ENCODE measurements at places on chromosomes 3 and 15. TPM values are rescaled to one million over a fixed set of nuclear protein-coding genes. Genes with fewer than 3 reads are reported as not detected.

The MST1R gene
- 0.30 TPM for polyA plus RNA-seq

The MAP1A gene
- polyA plus RNA-seq: 2.7 TPM

The ANKRD34C gene
- 0.11 TPM for polyA plus RNA-seq

The ELL3 gene
- polyA plus RNA-seq: 2.7 TPM

The ACTR8 gene
- polyA plus RNA-seq: 20.4 TPM

The ACAP2 gene
- polyA plus RNA-seq: 4.6 TPM

The SYNPR gene
- not detected for polyA plus RNA-seq

The SERPINI2 gene
- not detected for polyA plus RNA-seq

The MORC1 gene
- not detected for polyA plus RNA-seq

DNA sequence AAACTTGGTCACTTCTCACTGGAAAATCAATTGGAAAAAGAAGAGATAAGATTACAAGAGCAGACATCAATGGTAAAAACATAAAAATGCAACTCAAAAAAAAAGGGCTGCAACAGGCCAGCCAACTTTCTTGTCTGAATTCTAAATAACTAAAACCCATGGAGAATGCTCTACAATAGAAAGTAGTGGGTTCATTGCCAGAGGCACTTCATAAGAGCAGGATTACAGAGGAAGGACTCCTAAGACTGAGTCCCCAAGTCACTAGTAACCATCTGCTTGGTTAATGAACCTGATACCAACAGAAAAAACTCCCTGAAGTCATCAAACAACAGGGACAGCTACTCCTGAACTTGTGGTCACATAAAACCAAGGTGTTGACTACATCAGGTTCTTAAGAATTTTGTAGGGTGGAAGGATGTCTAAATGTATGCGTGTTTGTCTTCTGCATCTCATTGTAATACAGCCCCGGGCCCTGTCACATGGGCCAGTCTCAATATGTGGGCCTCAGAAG is 148.6 kb downstream of the IMPG2 start:
- no peak for DNase-seq

DNA sequence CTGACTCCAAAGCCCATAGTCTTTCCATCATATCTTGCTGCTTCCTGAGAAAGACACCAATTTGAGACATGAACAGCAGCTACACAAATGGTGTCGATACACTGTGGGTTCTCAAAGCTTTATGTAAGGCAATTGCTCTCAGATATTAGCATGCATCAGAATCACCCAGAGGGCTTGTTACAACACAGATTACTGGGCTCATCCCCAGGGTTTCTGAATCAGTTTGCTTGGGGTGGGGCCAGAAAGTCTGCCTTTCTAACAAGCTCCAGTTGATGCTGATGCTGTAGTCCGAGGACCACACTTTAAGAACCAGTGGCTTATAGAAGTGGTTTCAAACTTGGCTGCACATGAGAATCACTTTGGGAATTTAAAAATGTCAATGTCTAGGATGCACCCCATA is 86.5 kb downstream of the SEMA6D start:
- DNase-seq: no peak

- DNase-seq: no peak
These were observed 16.5 kb downstream of the LRIG1 start for GRCh38 chr3:66484106-66484844.

GRCh38 chr3:195892105-195893043 is 16.0 kb downstream of the TNK2 start:
- peak; percentile 91 for DNase-seq

GRCh38 chr3:15808679-15809310 is 11.0 kb upstream of the ANKRD28 start:
- DNase-seq: no peak

DNA sequence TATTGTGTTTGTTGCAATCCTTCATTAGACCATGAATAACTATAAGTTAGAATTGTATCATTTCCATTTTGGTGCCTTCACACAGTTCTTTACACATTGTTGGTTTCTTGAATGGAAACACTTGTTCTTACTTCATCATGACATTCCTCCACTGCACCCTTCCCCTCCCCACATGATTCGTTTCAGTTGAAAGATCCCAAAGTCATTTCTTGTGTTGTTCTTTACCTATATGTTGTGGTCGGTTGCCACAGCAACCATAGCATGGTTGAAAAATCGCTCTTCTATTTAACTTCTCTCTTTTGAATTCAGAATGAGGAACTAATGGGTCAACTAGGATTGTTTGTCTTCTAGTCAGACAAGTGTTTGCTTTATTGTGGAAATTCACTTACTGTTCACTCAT is 103.3 kb downstream of the IL1RAP start:
- DNase-seq: no peak

- DNase-seq: no peak
These were observed 358.4 kb upstream of the NR2F2 start for GRCh38 chr15:95972041-95972553.

GRCh38 chr3:46127503-46127902 is 80.6 kb downstream of the CCR1 start:
- no peak for DNase-seq

GRCh38 chr3:128256131-128256530 is 102.8 kb downstream of the EEFSEC start:
- DNase-seq: no peak

DNA sequence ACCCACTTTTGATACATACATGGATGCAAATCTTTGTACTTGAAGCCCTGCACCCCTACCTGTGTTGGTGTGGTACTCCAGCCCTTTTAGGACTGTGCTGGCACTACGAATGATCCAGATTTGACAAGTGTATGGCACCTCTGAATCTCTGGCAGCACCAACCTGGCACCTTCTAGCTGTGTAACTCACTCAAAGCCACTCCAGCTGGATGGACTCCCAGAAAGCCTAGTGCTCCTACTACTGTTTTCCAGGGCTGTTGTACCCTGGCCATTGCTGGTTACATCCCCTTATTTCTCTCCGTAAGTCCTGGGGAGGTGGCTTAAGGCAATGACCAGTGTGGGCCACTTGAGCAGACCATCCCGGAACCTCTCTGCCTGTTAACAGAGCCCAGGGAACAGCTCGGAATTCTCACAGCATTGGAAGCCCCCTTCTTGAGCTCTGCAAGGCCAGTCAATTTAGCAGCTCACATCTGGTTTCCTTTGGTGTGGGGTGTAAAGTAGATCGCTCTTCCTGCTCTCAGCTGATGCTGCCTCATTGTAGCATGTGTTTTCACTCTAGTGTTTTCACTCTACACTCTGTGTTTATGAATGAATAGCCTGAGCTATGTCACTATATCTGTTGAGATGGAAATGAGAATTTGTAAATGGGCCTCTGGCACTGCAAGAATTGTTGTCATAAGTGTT is 12.2 kb downstream of the CALML4 start:
- no peak for DNase-seq

GRCh38 chr15:31403606-31404005 is 77.0 kb downstream of the KLF13 start:
- DNase-seq: no peak

GRCh38 chr15:70526221-70526973 is 237.0 kb downstream of the UACA start:
- DNase-seq: no peak

DNA sequence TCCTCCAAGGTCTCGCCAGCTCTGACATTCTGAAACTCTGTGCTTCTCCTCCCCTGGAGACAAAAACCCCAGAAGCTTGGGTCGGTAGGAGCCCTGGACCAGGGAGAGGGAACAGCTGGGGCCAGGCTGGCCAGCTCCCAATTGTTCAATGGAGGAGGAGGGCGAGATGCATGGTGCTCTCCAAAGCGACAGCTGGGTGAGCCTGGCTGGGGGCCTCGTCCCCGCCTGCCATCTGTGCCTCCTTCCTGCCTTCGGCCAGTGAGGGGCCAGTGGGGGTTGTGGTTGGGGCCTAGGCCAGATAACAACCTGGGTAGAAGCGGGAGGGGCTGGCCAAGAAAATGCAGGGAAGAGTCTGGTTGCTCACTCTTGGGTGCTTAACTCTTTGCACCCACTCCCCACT is 79.4 kb downstream of the CORO2B start:
- DNase-seq: no peak

- no peak for DNase-seq
These were observed 116.2 kb upstream of the LRRFIP2 start for GRCh38 chr3:37290551-37290950.

DNA sequence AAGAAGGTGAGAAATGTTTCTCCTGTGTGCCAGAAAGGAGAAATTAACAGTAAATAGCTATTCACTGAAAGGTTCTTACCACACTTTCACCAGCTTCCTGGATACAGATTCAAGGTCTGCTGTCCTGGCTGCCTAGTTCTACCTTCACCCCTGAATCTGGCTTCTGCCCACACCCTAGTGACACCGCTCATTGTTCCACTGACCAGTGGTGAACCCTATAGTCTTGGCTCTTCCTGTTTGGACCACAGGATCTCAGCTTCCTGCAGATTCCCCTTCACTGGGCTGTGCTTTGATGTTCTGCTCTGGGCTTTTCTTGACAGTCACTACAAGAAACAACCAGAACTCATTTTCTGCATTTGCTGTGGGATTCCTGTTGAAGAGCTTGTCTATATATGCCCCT is 250.0 kb downstream of the XXYLT1 start:
- no peak for DNase-seq

GRCh38 chr15:57866149-57866736 is 159.7 kb downstream of the POLR2M start:
- peak; percentile 68 for DNase-seq

GRCh38 chr3:183697610-183698317 is at the start of gene YEATS2:
TSS of gene YEATS2 (plus strand) at chr3:183697797. CDS start at chr3:183715163, 17,366 bp downstream.
- peak; percentile 87 for DNase-seq

DNA sequence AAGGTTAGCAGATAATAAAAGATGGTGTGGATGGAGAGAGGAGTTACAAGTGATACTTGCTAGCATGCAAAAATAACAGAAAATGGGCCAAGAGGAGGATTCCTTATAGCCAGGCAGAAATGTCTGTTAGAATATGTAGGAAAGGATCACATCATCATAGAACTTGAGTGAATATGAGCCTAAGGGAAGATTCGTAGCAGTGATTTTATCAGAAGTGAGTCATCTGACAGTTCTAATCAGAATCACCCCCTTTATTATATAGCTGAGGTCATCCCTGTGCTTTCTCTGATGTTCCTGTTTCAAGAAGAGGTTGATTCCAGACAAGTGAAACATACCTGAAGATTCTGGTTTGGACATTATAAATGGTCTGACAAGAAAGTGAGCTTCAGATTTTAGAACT is 22.9 kb downstream of the EXOG start:
- DNase-seq: no peak

DNA sequence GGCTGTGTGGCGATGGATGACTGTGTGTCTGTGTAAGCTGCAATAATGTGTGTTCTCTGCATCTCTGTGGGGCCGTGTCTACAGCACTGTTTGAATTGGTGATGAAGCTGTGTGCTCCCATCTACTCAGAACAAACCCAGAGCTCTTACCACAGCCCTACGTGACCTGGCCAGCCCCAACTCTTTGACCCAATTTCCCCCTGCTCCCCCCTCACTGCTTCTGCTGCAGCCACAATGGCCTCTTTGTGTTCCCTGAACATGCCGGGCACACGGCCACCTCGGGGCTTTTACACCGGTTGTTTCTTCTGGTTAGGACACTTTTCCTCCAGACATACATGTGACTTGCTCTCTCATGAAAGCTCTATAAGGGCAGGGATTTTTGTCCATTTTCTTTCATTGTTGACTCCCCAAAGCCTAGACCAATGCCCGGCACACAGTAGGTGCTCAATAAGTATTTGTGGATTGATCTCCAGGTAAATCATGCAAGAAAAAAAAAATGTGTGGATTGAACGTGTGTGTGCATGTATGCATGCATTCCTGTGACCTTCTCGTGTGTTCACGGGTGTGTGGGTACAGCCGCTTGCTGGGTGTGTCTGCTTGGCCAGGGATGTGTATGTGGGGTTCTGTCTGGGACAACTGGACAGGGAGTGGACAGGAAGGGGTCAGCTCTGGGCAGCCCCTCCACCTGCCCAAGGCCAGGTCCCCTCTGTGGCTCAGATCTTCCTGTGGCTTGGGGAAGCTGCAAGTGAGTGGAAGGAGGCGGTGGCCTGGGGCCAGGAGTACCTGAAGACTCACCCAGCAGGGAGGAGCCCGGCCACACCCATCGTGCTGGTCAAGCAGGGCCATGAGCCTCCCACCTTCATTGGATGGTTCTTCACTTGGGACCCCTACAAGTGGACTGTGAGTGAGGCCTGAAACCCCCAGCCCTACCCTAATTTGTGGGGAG is 14.8 kb downstream of the VILL start:
- DNase-seq: peak; percentile 85

GRCh38 chr3:60333710-60334109 is 917.5 kb downstream of the FHIT start:
- no peak for DNase-seq

DNA sequence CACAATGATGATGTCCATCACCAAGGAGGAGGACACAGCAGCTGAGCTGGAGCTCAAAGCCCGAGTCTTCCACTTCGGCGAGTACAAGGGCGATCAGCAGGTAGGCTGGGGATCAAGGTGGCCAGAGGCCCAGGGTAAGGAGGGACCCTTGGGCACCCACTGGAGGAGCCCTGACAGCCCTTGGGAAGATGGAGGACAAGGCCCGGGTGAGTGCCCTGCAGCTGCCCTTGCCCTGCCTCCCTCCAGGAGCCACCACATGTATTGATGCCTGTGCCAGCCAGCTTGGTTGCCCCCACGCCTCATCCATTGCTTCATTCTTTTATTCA is 38.4 kb downstream of the CFAP100 start:
- peak; percentile 54 for DNase-seq

DNA sequence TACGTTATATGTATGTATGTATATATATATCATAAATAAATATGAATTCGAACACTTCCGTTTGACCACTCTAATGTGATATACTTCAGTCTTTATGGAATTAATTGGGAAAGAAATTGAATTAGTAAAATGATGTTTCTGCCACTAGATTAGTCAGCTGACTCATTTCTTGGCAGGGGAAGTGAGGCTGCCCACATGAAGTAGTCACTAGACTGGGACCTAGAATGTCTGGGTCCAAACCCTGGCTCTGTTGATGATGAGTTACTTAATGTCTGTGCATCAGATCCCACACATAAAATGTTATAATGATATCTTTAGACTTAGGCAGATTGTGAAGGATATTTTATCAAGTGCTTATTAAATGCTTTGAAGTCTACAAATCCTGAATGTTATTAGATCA is 27.4 kb upstream of the ARL14 start:
- no peak for DNase-seq

DNA sequence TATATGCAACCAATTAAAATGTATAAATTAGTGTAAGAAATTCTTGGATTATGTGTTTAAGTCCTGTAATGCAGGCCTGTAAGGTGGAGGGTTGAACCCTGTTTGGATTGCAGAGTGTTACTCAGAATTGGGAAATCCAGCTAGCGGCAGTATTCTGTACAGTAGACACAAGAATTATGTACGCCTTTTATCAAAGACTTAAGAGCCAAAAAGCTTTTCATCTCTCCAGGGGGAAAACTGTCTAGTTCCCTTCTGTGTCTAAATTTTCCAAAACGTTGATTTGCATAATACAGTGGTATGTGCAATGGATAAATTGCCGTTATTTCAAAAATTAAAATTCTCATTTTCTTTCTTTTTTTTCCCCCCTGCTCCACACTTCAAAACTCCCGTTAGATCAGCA is 65.4 kb upstream of the ACAD9 start:
- DNase-seq: no peak

GRCh38 chr3:22106213-22106896 is 355.3 kb upstream of the ZNF385D start:
- DNase-seq: no peak

- no peak for DNase-seq
These were observed 259.7 kb upstream of the TLE3 start for GRCh38 chr15:70357453-70357852.
